ENCODE measurements at places on chromosomes 12 and 14. TPM values are rescaled to one million over a fixed set of nuclear protein-coding genes. Genes with fewer than 3 reads are reported as not detected.

DNA sequence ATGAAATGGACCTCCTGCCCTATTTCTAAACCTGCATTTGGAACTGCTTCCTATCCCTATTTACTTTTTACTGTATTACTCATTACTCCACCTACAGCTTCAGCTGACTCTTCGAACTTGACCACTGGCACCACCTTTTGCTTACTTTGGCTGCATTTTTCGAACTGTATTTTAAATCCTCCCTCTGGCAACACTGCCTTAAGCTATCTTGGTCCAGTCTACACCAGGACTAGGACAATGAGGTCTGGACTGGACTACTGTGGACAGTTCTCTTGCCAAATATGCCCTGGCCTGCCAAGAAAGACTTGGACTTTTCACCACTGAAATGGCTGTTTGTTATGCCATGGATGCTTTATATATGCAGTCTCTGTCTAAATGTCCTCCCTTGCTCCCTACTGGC lies 328.1 kb downstream of the BTG1 start:
- peaks cover 18% of the 10 kb centered on the region for H3K4me1 ChIP-seq
- H3K27me3 ChIP-seq, result no peaks in the 10 kb centered on the region
- no peak overlapping the region for H3K27ac ChIP-seq
- no peak for DNase-seq
- H3K4me3 ChIP-seq, result no peak overlapping the region

The PPFIA2 gene
- total RNA-seq, result not detected

DNA sequence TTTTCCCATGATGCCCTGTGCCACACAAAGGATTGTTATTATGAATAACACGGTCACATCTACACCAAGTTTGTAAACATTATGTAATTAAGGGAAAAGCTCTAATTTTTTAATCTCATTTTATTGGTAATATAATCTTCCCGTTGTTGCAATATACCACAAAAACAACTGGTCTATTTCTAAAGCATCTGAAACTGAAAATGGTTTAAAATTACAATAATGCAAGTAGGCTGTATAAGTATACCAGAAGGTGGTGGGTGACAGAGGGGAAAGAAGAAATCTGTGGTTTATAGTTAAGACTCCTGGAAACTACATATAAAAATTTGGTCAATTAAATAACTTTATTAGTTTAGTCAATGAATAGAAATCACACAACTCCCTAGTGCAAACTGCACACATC lies 5.2 kb downstream of the DDHD1 start:
- peaks cover 65% of the 10 kb centered on the region for H3K4me1 ChIP-seq
- no peak for DNase-seq

DNA sequence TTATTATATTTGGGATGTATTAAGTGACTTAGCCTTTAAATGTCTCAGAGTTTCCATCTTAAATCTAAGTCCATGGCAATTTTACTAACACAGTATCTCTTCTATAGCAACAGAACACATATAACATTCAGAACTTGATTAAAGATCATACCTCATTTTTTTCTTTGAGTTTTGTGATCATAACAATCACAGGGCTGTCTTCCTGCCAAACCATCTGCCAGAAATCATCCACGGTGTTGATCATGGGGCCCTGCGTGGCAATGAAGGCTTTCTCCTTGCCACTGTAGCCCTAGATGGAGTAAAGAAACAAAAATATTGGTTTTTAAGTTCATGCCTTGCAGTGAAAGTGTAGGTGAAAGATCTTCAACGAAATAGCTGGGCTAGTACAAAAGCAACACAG lies 46.7 kb upstream of the PTPRB start:
- H3K27ac ChIP-seq, result no peak overlapping the region
- no peak for DNase-seq
- peaks cover 18% of the 10 kb centered on the region for H3K27me3 ChIP-seq
- H3K36me3 ChIP-seq, result no peaks in the 10 kb centered on the region
- no peak overlapping the region for H3K4me3 ChIP-seq

The PTCSC3 gene
- not detected for total RNA-seq

The CABP1 gene
- not detected for total RNA-seq

GRCh38 chr14:104680056-104680805 lies 9.2 kb upstream of the INF2 start:
- no peaks in the 10 kb centered on the region for H3K27me3 ChIP-seq
- peaks cover 10% of the 10 kb centered on the region for H3K4me1 ChIP-seq
- no peak overlapping the region for H3K4me3 ChIP-seq
- no peak for DNase-seq
- no peaks in the 10 kb centered on the region for H3K36me3 ChIP-seq

The SIX1 gene
- total RNA-seq, result not detected

GRCh38 chr12:90163975-90164374 lies 455.3 kb upstream of the ATP2B1 start:
- H3K27me3 ChIP-seq, result no peaks in the 10 kb centered on the region
- H3K36me3 ChIP-seq, result no peaks in the 10 kb centered on the region
- H3K4me3 ChIP-seq, result no peak overlapping the region
- DNase-seq, result peak; percentile 25
- H3K27ac ChIP-seq, result no peak overlapping the region
- H3K4me1 ChIP-seq, result no peaks in the 10 kb centered on the region

DNA sequence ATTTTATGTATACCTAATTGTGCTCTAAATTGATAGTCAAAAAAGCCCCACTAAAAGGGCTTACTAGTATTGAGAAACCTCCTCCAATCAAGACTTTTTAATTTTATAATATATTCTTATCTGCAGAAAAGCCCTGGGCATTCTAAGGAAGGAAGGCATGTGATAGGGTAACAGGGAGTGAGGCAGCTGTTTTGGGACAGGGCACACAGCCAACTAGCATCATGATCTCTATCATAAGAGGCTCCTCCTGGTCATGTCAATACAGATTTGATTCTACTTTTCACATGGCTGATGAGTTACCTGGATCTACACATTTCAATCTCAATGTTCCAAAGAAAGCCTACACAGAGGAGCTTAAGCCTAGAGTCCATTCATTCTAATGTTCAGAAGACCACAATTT lies 9.1 kb downstream of the ADAM20 start:
- H3K27ac ChIP-seq, result no peak overlapping the region
- H3K36me3 ChIP-seq, result peaks cover 35% of the 10 kb centered on the region
- H3K4me3 ChIP-seq, result no peak overlapping the region
- DNase-seq, result no peak
- H3K4me1 ChIP-seq, result no peaks in the 10 kb centered on the region
- no peaks in the 10 kb centered on the region for H3K27me3 ChIP-seq

The PRR4 gene
- not detected for total RNA-seq

GRCh38 chr14:33720284-33720787 lies 230.5 kb downstream of the EGLN3 start:
- H3K4me1 ChIP-seq, result no peaks in the 10 kb centered on the region
- H3K27ac ChIP-seq, result no peak overlapping the region
- no peak for DNase-seq
- peaks cover 2% of the 10 kb centered on the region for H3K27me3 ChIP-seq
